Activated T-helper 2 cell treated with anti-CD3 and anti-CD28 coated beads, Interferon-gamma antibody, Interleukin-2, Interleukin-4, amounts not matched to agents 10 μg/mL and 5 μg/mL and 100 μg/mL, durations not matched to agents 14 hours and 24 hours and 36 hours (primary cell): ENCODE measurements at places on chromosomes 5 and 9. TPM values are rescaled to one million over a fixed set of nuclear protein-coding genes. Genes with fewer than 3 reads are reported as not detected.
A peak's percentile ranks its signal among the peaks of the same experiment; 100 is the strongest.

ATP10B gene
- not detected in 2 replicates for total RNA-seq

MCIDAS gene
- total RNA-seq = not detected in 2 replicates

RAB3C gene
- not detected in 2 replicates for total RNA-seq

C1QTNF2 gene
- not detected in 2 replicates for total RNA-seq

DNA sequence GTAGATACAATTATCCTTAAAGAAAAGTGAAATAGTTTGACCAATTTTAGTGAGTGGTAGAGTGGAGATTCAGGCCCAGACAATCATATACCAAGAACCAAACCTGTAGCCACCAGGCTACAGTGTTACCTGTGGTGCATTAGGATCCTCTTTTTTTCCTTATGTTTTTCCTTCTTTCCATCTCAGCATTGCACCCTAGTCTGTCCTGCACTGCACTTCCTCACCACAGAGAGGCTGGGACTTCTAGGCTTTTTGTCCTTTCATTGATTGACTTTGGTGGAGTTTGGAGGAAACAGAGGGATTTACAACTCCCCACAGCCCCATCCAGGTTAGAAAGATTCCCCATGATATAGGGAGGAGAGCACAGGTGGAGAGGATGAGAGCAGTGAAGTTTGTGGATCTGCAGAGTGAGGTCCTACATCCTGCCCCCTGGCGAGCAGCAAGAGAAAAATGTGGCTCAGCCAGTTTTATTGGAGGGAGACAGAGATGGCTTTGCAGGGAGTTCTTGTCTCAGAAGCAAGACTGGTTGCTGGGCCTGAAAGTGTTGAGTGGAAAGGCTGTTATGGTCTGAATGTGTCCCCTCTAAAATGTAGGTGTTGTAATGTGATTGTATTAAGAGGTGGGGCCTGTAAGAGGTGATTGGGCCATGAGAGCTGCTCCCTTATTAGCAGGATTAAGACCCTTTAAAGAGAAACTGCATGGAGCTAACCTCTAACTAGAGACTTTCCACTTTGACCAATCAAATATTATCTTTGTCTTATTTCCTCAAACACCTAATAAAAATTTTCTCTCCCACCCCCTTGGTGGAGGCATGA, 36.2 kb downstream of the KIF4B start:
- no peak for DNase-seq
- H3K4me3 ChIP-seq = no peak overlapping the region
- no peak overlapping the region for H3K27ac ChIP-seq
- H3K4me1 ChIP-seq = no peaks in the 10 kb centered on the region
- H3K27me3 ChIP-seq = peaks cover 7% of the 10 kb centered on the region
- H3K36me3 ChIP-seq = no peaks in the 10 kb centered on the region

DNA sequence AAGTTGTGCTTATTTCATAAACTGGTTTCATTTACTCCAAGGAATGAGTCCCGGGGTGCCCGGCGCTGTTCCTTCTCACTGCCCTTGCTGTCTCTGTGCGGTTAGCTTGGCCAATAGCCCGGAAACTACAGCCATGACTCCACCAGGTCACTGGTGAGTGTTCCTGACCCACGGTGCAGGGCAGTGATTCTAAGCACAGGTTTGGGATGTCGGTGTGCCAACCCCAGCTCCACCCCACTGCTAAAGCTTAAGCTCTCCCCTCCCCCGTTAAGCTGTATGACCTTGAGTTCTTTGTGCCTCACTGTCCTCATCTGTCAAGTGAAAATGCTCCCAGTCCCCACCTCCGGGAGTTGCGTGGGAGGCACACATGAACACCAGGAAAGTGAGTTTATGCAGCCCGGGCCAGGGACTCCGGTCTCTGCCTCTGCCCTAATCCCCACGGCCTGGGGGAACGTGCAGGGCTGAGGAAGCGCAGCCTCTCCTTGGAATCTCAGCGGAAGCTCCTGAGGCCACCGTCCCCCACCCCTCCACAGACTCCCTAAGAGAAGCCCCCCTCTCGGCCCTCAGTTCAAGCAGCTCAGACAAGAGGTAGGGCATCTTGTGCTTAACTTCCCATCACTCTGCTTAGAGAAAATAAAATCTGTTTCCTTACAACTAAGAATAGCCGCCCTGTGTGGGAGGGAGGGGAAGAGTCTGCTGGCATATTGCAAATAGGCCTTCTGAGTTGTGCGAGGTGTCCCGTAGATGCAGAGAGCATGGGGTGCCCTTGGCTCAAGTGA, 92.0 kb upstream of the RAI14 start:
- no peak overlapping the region for H3K27ac ChIP-seq
- H3K36me3 ChIP-seq = no peaks in the 10 kb centered on the region
- no peaks in the 10 kb centered on the region for H3K27me3 ChIP-seq
- no peak overlapping the region for H3K4me3 ChIP-seq
- DNase-seq = no peak

DNA sequence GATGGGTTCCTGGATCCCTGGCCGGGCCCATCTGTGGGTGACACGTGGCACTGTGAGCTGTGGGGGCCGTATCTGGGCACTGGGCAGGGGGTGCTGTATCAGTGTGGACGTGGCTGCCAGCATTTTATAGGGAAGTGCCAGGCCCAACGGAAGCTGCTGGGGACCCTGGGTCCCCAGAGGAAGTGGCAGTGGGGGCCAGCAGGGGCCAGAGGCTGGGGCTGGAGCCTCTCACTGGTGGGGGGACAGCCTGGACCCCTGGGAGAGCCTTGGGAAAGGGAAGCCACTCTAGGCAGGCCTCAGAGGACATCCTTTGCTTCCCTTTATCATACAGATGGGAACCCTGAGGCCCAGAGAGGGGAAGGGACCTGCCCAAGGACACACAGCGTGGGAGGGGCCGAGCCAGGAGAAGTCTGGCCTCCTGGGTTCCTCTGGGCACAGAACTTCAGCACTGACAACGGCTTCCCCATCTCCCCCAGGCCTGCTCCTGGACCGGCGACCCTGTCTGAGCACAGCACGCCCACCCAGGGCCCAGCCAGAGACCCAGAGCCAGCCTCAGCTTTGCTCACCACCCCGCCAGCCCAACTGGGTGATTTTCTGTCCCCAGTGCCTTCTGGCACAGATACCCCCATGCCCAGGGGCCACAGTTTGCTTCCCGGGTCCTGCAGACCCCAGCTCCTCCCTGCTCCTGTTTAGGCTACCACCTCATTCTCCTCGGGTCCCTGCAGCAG, 15.5 kb upstream of the LAMC3 start:
- H3K27ac ChIP-seq = no peak overlapping the region
- no peaks in the 10 kb centered on the region for H3K36me3 ChIP-seq

DNA sequence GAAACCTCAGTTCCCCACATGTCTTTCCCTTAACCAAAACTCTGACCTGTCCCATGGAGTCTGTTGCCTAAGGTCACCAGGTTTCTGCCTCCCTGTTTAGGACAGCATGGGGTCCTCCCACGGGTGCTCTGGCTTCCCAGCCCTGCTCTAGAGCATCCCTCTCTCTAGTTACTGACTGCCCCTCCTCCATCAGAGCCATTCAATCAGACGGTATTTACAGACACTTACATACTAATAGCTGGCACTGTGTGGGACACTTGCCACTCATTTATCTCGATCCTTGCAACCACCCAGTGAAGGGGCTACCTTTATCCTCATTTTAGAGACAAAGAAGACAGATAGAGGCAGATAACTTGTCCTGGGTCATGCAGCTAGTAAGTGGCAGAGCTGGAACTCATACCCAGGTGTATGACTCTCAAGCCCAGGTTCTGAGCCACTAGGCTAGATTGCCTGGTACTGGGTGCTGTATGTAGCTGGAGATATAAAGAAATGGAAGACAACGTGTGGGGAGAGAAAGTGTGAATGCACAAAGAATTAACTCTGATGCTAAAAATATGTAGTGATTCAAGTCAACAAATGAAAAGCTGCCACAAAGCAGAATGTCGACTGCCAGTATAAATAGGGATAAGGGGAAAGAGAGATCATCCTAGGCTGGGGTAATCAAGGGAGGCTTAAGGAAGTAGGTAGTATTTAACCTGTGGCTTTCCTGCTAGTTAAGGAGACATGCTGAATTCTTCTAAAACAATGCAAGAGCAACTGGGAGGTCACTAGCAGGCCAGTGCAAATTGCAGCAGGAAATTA, 52.5 kb upstream of the PDE8B start:
- no peak for DNase-seq
- H3K27ac ChIP-seq = no peak overlapping the region
- H3K4me3 ChIP-seq = no peak overlapping the region
- H3K4me1 ChIP-seq = peaks cover 12% of the 10 kb centered on the region
- no peaks in the 10 kb centered on the region for H3K36me3 ChIP-seq

DNA sequence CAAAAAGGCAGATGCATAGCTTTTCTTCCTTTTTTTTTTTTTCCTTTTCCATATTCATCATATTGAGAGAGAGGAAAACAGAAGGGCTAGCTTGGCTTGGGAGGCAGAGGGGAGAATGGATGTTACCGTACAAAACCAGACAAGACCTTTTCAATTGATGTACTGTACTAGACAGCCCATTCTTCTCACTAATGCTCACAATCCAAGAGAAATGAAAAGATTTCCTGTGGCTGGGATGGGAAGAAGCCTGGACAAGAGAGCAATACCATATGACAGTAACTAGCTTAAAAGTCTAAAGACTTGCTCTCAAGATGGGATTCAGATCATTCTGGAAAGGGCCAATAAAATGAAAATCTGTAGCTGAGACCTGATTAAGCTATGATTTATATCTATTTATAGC, 3.4 kb downstream of the CEMIP2 start:
- H3K4me1 ChIP-seq = peaks cover 62% of the 10 kb centered on the region
- peaks cover 16% of the 10 kb centered on the region for H3K36me3 ChIP-seq
- no peaks in the 10 kb centered on the region for H3K27me3 ChIP-seq
- peak overlapping the region; percentile 9 for H3K27ac ChIP-seq
- peak overlapping the region; percentile 34 for H3K4me3 ChIP-seq

- H3K36me3 ChIP-seq = no peaks in the 10 kb centered on the region
- H3K27me3 ChIP-seq = peaks cover 19% of the 10 kb centered on the region
- no peak overlapping the region for H3K4me3 ChIP-seq
Observed at GRCh38 chr9:91844190-91844589, 105.8 kb downstream of the ROR2 start.

DNA sequence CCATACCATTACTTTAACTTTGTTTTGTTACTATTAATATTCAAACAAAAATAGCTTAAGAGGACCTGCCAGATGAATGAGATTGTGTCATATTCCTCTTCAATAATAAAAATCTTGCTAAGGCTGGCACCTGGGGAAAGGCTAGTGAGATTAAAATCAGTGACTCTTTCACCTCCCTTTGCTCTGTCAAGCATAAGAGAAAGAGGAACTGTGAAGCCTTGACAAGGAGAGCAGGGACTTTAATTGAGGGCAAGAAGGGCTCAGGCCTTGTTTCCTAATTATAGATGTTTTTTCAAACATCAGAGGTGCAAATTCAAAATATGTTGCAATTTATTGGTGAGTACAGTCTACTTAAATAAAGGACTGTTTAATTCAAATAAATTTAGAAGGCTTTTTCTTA, 91.7 kb downstream of the SPATA31D1 start:
- DNase-seq = no peak
- no peak overlapping the region for H3K27ac ChIP-seq
- H3K27me3 ChIP-seq = no peaks in the 10 kb centered on the region

DNA sequence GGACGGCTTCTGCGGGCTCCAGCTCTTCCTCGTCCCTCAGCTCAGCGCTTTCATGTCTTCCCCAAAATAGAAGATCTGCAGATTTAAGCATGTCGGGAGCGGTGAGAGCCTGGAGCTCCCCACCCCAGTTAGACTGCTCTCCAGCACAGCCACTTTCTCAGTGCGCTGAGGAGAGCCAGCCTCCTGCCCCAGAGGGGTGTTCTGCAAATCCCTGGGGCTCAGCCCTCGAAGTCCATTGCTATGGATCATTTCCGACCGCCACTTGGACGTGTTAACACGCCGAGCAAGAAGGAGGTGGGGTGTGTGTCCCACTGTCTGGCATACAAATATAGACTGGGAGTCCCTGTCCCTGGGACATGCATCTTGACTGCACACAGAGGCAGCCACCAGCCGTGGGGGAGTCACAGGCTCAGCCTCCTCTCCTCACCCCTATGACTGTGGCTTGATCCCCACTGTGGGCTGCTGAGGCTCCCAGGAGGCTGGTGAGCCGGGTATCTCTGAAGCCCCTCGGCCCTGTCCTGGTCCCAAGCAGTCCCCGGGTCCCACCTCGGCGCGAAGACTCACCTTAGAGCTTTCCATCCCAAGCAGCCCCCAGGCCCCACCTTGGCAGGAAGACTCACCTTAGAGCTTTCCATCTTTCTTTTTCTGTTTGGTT, 30.0 kb upstream of the RNF130 start:
- no peak overlapping the region for H3K4me3 ChIP-seq
- no peaks in the 10 kb centered on the region for H3K4me1 ChIP-seq

DNA sequence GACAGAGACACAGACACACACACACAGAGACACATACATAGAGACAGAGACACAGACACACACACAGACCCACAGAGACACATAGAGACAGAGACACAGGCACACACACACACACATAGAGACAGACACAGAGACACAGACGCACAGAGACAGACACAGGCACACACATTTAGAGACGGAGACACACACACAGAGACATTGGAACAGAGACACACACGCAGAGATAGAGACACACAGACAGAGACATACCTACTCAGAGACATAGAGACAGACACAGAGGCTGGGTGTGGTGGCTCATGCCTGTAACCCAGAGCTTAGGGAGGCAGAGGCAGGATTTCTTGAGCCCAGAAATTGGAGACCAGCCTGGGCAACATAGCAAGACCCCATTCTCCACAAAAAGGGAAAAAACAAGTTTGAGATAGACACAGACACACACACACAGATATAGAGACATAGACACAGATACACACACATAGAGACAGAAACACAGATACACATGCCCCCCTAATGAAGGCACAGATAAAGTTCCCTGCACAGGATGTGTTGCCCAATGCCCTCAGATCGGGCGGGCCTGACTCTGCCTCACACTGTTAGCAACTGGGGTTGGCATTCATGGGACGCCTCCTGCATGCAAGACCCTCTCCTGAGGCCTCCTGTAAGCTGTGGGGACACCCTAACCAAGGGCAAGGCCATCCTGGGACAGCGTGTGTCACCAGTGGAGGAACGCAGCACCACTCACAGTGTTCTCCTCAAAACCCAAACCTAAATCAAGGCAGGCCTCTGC, 3.3 kb upstream of the RALGDS start:
- H3K27ac ChIP-seq = peak overlapping the region; percentile 2
- H3K4me1 ChIP-seq = peaks cover 33% of the 10 kb centered on the region
- DNase-seq = no peak
- peaks cover 12% of the 10 kb centered on the region for H3K36me3 ChIP-seq
- no peaks in the 10 kb centered on the region for H3K27me3 ChIP-seq

- no peaks in the 10 kb centered on the region for H3K27me3 ChIP-seq
- no peak overlapping the region for H3K4me3 ChIP-seq
- no peaks in the 10 kb centered on the region for H3K36me3 ChIP-seq
- H3K27ac ChIP-seq = no peak overlapping the region
Observed at GRCh38 chr9:135739271-135740220, 37.6 kb downstream of the KCNT1 start.
